Activated T-cell treated with anti-CD3 and anti-CD28 coated beads, Interleukin-2, amount 50 U/mL, for 72 hours (primary cell): ENCODE measurements at places on chromosomes 4 and X.
A peak's percentile ranks its signal among the peaks of the same experiment; 100 is the strongest.

DNA sequence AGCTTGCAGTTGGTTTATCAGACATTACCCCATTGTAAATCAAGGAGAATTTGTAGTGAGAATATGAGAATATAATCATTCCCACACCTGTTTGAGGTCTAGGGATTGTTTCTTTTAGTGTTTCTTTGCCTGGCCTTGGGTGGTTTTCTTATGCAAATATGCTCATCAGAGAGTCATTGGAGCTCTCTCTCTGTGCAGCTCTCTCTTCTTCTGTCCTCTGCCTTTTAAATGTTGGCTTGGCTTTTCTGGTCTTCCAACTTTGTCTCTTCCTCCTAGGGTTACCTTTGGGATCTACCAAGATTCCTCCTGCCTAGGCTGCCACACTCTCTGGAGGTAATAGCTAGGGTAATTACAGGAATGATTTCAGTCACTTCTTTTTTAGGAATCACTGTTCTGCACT is 102.3 kb upstream of the ARSJ start:
- no peak for DNase-seq

DNA sequence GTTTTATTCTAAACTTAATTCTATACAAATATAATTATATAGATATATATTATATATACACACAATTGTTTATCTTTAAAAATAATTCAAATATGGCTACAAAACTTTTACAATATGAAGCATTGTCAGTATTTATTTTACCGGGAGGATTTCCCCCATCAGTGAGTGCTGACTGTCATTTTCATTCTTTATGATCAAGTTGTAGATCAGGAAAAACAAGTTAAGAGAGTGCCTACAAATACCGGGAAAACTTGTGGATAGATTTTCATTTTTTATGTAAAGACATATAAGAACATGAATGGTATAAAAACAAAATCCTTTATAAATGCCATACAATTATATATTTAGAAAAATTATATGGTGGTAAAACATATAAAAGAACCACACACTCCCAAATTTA is 37.8 kb downstream of the CLCN3 start:
- DNase-seq = no peak

DNA sequence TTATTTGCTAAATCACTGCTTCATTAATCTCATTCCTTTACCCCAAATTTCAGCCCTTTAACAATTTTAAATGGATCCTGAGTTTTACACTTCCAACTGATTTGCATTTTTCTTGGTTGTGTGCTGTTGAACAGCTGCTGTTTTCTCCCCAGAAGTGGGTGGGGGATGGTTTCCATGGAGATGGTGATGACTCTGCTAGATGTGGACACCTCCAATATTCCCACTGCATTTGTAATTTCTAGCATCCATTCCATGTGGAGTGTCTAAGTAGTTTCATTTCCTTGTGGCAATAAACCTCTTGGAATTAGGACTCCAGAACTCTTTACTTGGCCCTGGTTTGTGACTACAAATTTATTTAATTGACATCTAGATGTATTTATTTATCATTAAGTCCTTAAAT is 330.4 kb downstream of the GBA3 start:
- DNase-seq = no peak

GRCh38 chr4:39042366-39042765 is 10.2 kb upstream of the TMEM156 start:
- DNase-seq = no peak

GRCh38 chr4:185112104-185112503 is 31.0 kb upstream of the SLC25A4 start:
- no peak for DNase-seq

DNA sequence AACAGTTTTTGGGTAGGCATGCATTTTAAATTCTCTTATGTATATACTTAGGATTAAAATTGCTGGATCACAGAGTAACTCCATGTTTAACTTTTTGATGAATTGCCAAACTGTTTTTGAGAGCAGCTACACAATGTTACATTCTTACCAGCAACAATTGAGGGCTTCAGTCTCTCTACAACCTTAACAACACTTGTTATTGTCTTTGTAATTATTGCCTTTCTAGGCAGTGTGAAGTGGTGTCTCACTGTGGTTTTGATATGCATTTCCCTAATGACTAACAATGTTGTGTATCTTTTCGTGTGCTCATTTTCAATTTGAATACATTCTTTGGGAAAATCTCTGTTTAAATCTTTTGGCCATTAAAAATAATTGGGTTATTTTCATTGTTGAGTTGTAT is 17.3 kb upstream of the F11 start:
- DNase-seq = no peak

GRCh38 chr4:38724475-38724808 is 58.3 kb downstream of the TLR10 start:
- DNase-seq = no peak

- no peak for DNase-seq
Measured at GRCh38 chr4:152235718-152236117, 300.2 kb downstream of the FBXW7 start.

DNA sequence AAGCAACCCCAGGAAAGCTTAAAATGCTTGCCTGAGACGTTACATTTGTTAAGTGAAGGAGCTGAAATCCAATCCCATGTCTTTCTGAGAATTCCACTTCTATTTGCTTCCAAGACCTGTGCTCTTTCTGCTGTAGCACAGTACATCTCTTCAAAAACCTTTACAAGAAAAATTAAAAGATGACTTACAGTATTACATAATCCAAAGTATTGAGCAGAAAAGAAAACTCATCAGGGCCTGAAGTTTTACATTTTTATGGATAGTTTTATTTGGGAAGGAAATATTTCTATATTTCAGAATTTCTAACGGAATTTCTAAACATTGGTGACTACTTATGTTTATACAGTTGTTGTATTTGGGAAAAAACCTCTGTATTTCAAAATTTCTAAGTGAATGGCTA is 276.3 kb downstream of the TENM3 start:
- no peak for DNase-seq

GRCh38 chrX:40383969-40384368 is 196.8 kb upstream of the ATP6AP2 start:
- no peak for DNase-seq

- no peak for DNase-seq
Measured at GRCh38 chrX:138504273-138504672, 207.2 kb downstream of the FGF13 start.

DNA sequence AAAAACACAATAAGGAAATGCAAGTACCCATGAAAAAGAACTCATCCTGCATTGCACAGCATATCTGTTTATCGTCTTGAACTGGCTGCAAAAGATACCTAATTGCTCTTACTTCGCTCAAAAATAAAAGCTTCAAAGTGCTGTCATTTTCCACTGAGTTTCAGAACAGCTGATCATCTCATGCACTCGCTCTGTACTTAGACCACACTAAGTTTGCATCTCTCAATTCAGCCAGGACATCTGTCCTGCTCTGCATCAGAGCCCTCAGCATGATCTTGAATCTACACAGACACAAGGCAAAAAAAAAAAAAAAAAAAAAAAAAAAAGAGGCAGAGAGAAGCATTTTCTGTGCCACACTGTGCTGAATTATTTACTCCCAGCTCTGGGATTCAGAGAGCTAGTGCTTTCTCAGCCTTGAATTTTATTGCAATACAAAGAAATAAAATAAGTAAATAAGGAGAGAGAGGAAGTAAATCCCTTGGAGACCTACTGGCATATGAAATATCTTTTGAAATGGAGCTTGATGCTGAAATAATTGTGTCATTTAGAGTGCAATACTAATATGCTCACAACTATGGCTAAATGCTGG is 81.3 kb downstream of the PPP1R2C start:
- DNase-seq = no peak

DNA sequence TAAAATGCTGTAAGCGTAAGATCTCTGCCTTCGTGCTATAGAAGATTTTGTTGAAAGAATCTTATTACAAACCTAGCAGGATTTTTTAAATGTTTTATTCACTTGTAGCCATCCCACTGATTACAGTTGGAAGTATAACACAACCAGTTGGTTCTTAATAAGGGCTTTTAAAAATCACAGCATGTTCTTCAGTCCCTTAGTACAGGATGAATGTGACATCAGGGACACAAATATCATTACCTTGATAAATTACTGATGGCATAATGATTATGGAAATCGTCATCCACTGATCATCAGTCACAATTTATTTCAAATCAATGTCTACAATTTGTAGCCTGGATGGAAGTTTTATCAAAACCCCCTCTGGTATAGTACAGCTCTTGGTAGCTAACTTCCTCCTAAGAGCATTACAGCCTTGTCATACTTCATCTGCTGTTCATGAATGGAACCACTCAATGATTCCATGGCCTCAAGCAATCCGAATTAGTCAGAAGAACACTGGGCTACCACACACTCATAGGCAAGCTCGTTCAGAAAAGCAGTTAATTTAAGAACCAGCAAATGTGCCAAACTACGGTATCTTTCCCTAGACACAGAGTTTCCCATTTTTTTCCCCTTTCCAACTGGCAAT is 389.2 kb upstream of the TENM3 start:
- DNase-seq = no peak

DNA sequence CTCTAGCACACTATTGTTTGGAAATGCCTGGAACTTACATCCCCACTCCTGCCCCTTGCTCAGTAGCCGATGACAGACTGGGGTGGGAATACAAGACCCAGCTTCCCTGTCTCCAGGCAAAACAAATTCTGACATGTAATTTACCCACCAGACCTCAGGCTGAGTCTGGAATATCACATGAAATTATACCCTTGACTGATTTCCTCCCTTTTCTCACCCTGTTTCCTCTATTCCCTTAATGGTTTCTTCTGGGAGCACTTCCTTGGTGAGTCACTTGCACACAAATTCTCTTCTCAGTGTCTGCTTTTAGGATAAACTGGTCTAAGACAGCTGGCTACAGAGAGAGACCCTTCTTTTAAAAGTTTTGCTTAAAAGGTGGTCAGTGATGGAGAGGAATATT is 65.8 kb upstream of the DIPK2B start:
- DNase-seq = no peak

DNA sequence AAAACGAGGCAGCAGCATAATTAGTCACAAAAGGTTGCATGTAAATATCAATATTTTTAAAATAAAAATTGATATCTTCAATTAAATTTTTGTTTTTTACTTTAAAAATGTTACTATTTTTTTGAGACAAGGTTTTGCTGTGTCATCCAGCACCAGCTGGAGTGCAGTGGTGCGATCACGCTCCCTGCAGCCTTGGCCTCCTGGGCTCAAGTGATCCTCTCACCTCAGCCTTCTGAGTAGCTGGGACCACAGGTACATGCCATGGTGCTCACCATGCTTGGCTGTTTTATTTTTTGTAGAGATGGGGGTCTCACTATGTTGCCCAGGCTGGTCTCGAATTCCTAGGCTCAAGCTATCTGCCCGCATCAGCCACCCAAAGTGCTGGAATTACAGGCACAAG is 96.8 kb upstream of the FRAS1 start:
- no peak for DNase-seq

DNA sequence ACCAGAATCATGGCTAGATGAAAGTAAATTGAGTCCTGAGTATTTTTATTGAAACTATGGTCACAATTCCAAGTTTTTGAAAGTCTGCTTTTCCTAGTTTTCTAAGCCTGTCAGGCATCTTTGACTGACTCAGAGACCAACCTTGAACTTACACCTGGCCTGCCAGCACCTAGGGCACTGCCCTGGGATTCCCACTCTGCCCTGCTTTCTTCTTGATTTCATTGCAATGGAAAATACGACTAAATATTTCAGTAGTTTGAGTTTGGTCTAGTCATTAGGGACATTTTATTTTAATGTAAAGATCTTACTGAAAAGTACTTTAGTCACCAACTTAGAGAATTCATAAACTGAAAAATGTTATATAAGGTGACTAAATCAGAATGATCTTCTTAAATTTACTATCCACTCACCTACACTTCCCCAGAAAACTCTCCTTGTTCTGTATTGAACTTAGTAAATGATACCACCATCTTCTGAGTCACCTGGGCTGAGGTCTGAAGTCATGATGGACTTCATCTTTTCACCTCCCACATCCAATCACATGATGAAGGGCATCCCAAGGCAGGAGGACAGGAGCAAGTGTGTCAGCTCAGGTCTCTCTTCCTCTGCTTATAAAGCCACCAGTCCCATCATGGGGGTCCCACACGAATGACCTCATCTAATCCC is 11.6 kb upstream of the PYURF start:
- no peak for DNase-seq

- DNase-seq = no peak
Measured at GRCh38 chr4:72661830-72662229, 92.8 kb upstream of the ADAMTS3 start.

DNA sequence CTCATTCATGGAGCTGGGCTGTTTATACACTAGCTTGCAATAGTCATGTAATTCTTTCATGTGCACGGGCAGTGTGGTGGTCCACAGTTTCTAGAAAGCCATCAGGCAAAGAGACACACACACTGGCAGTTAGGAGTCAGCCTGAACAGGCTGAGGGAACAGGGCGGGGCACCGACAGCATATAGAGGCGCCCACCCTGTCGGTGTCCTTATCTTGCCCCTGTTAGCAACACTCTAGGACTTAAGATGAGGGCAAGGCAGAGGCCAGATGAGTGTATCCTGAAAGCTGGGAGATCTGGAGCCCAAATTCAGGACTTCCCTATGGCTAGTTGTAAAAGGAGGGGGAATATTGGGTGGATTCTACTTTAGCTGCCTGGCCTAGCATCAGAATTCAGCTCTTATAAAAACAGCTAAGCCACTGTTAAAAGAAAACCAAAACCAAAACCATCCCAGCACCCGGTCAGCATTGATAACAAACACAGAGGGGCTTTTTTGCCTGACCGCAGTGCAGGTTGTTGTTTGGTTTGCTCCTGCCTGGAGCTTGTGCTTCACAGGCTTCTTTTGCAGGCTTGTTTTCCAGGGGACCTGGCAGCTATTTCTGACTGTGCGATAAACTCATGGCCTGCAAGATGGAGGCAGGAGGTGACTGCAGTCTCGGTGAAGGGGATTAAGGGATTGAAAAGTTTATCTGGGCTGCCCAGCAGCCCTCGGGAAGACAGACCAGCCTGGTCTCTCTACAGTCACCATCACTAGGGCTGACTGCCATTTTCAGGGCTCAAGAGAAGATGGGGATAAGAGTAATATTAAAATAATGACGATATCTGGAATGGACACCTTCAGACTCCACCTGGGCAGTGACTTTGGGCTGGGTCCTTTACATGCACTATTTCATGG is 638.9 kb downstream of the MID1IP1 start:
- DNase-seq = peak; percentile 28

DNA sequence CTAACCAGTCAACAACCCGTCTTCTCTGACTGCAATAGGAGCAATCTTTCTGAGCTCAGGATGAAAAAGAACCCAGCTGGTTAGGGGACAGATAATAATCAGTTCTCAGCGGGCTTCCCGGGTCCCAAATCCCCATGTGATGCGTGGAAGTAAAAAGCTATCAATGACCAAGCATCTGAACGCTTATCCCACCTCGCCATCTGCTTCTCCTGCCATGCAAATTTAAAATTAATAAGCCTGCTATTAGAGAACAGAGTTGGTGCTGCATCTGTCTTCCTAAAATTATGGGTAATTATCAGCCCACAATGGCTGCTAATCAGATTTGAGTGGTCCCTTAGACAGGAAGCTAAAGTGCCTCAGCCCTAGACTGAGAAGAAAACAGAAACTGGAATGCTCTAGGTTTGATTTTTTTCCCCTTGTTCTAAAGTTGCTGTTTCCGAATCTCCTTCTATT is 37.5 kb downstream of the AFAP1 start:
- DNase-seq = no peak

GRCh38 chrX:141133272-141133671 is 43.7 kb downstream of the LDOC1 start:
- DNase-seq = no peak

GRCh38 chr4:997375-998071 is 4.3 kb upstream of the SLC26A1 start:
- DNase-seq = no peak
